ENCODE measurements at places on chromosomes 3 and 15.
A peak's percentile ranks its signal among the peaks of the same experiment; 100 is the strongest.

GRCh38 chr3:32399030-32399620, 7.5 kb downstream of the CMTM7 start:
- DNase-seq, result peak; percentile 46

GRCh38 chr3:59081071-59081470, 31.2 kb upstream of the CFAP20DC start:
- DNase-seq, result no peak

- peak; percentile 5 for DNase-seq
Measured at GRCh38 chr15:55991802-55992768, 1.3 kb downstream of the NEDD4 start.

GRCh38 chr15:34628577-34629152, 45.2 kb upstream of the GOLGA8B start:
- DNase-seq, result peak; percentile 28

DNA sequence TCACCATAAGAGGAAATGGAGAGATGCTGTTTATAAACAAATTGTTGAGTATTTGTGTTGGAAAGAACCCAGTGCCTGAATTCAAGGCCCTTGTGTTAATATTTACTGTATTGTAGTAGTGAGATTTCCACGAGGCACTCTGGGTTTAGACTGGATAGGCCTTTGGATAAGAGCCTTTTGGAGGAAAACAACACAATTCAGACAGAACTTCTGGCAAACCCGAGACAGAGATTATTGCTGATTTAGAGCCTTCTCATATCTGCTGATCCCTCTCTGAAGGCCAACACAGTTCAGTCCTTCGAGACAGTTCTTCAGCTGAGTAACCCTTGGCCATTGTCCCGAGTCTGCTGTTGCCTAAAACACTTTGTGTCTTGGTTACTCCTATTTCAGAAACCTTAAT, 55.7 kb downstream of the LMCD1 start:
- no peak for DNase-seq
